ENCODE measurements at places on chromosomes 3 and 15.

GRCh38 chr15:58880320-58880719 lies 53.2 kb downstream of the SLTM start:
- DNase-seq = no peak

DNA sequence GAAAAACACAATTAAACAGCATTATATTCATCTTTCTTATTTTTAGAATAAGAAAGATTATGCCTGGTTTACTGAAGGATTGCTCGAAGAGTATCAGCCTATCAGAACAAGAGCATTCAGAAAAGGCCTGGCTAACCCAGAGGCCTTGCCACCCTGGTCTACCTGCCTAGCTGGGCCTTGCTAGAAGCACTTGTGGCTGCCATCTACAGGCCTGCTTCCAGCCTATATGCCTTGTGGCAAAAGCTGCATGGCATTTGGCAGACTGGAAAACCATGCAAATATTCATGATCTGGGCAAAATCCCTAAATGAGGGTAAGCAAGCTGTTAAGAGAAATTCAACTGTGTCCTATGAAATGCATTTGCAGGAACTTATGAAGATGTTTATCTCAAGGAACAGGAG lies 9.3 kb upstream of the ATP13A4 start:
- no peak for DNase-seq

GRCh38 chr3:170563712-170564423 lies 22.0 kb downstream of the SLC7A14 start:
- DNase-seq = no peak

DNA sequence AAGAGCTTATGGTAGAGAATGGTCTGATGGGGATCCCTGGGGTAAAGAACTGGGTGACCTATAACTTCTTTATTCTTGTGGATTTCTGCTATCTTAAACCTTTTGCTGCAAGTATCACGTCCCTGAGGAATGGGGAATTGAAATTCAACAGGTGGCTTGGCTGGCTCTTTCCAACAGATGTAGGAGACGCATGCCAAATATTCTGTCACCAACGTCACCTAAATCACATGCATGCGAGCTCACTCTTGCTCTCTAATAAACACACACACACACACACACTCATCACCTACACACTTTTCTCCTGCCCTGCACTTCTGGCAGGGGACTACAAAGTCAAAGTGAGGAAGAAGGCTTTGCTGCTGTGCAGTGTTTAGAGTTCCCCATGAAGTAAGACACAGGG lies 145.8 kb upstream of the NECTIN3 start:
- DNase-seq = no peak

- no peak for DNase-seq
Measured at GRCh38 chr15:63243776-63244175, 33.6 kb upstream of the APH1B start.
